GDM1 (cell line): ENCODE measurements at places on chromosomes 11 and 22.
A peak's percentile ranks its signal among the peaks of the same experiment; 100 is the strongest.

DNA sequence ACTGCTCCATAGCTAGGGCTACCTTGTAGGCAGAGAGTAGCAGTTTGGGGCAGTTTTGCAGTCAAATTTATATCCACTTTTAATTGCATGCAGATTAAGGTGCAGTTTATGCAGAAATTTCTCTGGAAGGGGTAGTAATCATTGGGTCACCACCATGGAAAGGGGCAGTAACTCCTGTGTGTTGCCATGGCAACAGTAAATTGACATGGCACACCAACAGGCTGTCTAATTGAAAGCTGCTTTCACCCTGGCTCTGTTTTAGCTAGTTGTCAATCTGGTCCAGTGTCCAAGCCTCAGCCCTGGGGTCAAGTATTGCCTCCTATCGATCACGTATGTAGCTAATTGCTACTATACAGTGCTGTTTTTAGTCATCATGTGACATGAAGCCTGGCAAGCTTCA, 786.1 kb upstream of the CNTN5 start:
- DNase-seq: no peak

- DNase-seq: no peak
Observed at GRCh38 chr22:17007257-17007656, 765 bp downstream of the GAB4 start.

DNA sequence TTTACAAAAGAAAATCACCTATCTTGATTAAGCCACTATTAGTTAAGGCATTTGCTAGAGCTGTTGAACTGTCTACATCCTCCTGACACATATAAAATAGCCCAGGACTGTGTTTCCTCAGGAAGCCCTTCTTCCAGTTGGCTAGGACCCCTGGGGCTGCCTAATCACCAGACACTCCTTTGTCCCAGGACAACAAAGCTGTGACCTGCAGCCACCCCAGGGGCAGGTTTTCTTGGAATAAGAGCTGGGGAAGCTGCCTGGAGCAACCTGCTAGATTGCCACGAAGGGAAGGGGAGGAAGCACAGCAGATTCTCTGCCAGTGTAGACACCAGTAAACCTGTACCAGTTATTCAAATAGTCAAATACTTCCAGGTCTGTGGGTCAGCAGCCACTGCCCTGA, 17.6 kb downstream of the CHST1 start:
- no peak for DNase-seq

DNA sequence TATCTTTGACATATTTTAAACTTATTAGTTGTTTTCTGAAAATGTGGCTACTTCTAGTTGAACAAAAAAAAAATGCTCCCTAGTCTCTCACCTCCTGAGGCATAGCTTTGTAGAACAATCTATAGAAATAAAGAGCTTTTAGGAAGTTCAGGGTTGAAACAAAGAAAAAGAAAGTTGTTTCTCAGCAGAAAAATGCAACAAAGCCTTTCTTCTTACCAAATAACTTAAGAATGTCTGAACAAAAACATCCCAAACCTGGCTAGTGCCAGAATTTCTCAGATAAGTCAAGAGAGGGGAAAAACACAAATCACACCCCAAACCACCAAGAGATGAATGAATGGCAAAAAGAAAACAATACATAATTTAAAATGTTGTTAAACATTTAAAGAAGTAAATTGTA, 114.1 kb downstream of the MAML2 start:
- no peak for DNase-seq

DNA sequence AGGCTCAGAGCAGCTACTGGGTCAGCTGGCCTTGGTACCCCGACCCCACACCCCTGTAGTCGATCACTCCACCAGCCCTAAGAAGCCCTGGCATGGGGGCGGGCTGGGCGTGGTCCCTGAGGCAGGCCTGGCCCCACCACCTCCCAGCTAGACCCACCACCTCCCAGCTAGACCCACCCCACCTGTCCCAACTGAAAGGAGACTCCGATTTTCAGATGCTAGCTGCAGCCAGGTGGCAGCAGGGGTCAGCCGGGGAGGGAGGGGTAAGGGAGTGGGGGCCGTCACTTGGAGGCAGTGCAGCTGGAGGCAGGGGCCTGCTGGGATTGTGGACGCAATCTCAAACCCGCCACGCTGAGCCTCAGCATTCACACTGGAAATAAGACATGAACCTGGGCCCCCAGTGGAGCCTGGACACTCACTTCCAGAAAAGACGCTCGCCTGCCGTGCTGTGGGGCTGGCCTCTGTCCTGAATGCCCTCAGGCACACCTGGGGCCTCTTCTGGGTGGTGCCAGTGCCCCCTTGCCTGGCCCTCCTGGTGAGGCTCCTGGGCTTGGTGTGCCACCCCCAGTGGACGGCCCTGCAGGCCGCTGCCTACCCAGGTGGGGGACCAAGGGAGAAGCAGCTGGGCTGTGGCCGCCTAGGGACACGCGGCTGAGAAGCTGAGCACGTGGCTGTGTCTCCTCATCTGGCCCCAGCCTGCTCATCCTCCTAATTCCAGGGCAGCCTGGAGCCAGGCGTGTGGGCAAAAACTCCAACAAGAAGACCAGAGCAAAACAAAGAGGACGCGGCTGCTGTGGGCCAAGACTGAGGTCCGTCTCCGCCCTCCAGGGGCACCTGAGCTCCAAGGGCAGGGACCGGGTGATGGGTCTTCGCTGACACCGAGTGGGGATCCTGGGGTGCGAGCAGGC, 26.7 kb downstream of the OSBPL5 start:
- no peak for DNase-seq

- DNase-seq: no peak
Observed at GRCh38 chr11:65128182-65129145, 5.9 kb downstream of the SYVN1 start.

DNA sequence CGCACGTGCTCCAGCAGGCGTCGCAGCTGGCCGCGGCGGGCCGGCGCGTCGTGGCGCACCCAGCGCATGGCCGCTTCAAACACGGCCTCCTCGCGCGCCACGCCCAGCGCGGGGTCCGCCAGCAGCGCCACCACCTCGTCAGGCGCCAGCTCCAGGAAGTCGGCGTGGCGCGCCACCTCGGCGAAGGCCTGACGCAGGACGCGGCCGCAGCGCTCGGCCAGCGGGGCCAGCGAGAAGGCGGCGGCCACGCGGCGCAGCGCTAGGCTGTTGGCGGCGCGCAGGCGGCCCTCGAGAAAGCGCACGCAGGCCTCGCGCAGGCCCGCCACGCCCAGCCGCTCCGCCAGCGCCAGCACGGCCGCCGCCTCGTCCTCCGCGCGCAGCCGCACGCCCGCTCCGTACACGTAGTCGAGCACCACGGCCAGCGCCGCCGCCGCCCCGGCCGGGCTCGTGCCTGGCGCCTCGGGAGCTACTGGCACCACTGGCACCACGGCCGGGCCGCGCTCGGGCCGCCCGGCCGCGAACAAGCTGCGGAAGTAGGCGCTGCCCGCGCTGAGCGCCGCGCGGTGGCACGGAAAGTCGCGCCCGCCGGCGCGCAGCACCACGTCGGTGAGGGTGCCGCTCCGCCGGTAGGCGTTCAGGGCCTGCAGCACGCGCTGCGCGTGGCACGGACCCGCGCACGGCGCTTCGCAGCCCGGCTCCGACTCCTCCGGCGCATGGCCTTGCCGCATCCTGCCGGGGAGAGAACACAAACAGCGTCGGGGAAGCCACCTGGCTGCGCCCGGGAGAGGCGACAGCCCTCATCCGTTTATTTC, 2.9 kb downstream of the KLHL35 start:
- peak; percentile 52 for DNase-seq

- DNase-seq: no peak
Observed at GRCh38 chr11:102110761-102111010, 439 bp downstream of the YAP1 start.

DNA sequence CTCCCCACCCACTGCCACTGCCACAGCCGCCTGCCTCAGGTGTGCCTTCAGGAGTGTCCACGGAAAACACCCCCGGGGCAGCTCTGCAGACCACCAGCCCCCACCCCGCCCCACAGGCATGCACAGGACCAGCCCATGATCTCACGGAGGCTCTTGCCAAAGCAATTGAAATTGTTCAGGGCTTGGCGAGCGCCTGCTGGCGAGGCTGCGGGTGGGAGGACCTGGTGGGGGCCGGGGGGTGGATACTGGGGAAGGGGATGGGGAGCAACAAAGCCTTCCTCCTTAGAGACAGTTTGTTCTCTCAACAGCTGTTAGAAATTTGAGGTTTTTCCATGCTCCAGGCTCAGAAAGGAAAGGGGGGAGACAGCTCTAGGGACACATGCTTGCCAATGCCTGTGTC, 274.7 kb downstream of the MN1 start:
- DNase-seq: no peak

DNA sequence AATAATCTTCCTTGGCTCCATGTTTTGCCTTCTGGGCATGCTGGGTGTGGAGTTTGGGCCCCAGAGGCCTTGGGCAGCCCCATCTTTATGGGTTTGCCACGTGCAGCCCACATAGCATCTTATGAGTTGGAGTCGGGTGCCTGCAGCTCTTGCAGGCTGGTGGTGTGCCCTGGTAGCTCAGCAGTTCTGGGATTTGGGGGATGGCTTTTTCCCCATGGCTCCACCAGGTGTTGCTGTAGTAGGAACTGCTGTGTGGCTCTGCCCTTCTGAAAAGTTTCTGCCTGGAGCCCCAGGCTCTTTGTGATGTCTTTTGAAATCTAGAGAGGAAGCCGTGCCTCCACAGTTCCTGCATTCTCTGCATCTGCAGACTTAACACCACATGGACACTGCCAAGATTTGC, 16.8 kb downstream of the EED start:
- no peak for DNase-seq

- no peak for DNase-seq
Observed at GRCh38 chr22:35226958-35227647, 30.2 kb upstream of the HMGXB4 start.

GRCh38 chr11:98296091-98296880, 724.5 kb upstream of the CNTN5 start:
- no peak for DNase-seq

DNA sequence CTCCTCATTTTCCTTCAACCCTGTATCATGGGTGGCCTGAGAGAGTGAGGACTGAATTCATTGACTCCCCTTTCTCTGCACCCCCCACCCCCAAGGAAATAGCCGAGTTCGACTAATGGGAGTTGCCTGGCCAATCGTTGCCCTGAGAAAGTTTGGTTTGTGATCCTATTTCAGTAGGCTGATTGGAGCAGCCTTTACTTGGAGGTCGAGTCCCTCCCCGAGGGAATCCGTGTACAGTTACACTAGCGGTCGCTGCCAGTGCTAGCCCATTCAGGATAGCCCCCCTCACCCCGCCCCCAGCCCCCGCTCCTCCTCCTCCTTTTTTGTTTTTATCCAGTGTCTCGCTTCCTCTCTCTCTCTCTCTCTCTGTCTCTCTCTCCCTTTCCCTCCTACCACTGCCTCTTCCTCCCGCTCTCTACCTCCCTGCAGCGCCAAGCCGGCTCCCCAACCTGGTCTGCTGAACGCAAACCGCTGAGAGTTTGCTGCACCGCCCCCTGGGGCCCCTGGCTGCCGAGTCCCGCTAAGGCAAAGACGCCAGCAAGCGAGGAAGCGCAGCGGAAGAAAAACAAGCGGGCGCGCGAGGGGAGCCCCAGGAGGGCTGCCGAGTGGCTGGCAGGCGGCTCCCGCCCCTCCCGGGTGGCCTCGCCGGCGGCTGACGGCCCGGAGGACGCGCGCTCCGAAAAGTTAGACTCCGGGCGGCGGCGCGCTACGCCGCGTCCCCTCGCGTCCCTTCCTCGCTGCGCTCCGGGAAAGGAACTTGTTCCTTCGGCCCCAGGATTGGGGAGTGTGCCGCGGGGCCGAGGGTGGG, at the start of gene GRAMD1B:
Gene GRAMD1B, plus strand, starts transcription at position 357 of the 808 bp plus-strand sequence. CDS start 524 bp downstream, outside the sequence.
- DNase-seq: no peak

DNA sequence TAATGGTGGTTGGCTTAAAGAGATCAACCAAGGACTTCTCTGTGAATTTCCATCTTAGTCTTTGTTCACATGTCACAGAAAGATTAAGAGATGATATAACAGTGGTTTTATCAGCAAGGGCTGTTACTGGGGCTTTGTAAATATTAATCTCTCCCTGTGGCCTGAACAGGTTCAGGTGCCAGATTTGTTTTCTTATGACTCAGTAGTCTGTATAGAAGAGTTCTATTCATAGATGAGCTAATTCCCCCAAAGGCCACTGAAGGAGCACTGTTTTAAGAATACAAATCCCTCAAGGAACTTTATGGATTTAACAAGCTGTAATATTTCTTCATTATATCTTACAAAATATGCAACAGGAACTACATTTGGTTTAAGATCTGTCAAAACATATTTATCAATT, 50.4 kb downstream of the TCP11L1 start:
- DNase-seq: no peak

GRCh38 chr22:27748751-27749191, 52.8 kb downstream of the MN1 start:
- DNase-seq: no peak

- DNase-seq: no peak
Observed at GRCh38 chr11:11963842-11964773, 44.3 kb downstream of the DKK3 start.

DNA sequence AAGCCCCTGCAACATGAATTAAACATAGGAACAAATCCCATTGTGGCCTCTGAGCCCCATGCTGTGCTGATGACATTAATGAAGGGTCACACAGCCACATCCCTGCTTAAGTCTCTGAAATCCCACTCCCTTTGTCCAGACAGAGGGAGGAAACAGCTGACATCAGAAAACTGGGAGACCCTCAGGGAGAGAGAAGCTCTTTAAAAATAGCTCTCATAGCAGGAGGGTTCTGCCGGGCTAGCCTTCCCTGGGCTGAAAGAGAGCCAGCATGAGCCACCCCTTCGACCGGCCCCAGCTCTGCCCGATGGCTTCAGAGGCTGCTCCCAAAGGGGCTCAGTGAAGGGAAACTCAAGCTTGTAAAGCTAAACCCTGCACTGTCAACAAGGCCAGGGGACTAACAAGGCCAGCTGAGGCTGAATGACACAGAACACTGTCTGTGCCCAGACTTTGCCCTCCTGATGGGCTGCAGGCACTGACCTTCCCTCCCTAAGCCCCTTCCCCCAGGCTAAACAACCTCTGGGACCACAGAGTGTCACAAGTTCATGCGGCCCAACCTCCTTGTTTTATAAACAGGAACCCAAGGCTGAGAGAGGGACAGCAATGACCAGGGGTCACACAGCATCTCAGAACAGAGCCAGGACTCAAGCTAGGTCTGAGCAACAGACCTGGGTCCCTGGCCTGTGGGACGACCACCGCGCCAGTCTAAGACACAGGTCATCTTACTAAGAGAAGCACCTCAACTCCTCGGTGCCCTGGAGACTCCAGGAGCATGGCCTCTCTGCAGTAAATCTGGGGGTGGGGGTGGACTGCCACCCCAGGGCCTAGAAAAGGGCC, 163.8 kb downstream of the CHST1 start:
- no peak for DNase-seq

DNA sequence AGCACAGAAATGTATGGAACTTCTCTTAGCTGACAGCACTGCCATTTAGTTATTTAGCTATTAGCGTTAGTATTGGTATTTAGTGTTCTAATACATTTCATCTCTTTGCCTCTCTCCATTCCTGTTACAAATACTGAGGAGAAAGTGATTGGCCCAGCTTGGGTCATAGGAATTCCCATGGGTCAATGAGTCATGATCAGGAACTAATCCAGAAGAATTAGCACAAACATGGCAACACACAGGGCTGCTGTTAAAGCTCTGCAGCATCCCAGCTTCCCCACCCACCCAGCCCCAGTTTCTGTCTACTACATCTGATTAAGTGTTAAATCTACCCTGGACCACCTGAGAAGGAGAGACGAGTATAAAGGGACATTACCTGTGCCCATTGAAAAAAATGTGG, 36.1 kb downstream of the PDGFD start:
- DNase-seq: no peak

GRCh38 chr11:114027391-114027790, 32.1 kb upstream of the ZBTB16 start:
- no peak for DNase-seq

- no peak for DNase-seq
Observed at GRCh38 chr11:32478277-32478731, 43.0 kb upstream of the WT1 start.
